ENCODE measurements at places on chromosomes 1 and 21. TPM values are rescaled to one million over a fixed set of nuclear protein-coding genes. Genes with fewer than 3 reads are reported as not detected.
A peak's percentile ranks its signal among the peaks of the same experiment; 100 is the strongest.

- H3K27ac ChIP-seq, result no peak overlapping the region
- H3K36me3 ChIP-seq, result no peaks in the 10 kb centered on the region
- no peak overlapping the region for H3K4me3 ChIP-seq
- DNase-seq, result no peak
- H3K27me3 ChIP-seq, result no peaks in the 10 kb centered on the region
- H3K4me1 ChIP-seq, result no peaks in the 10 kb centered on the region
Observed at GRCh38 chr1:111369177-111369576, 58.4 kb downstream of the OVGP1 start.

- no peaks in the 10 kb centered on the region for H3K4me1 ChIP-seq
- H3K27ac ChIP-seq, result peak overlapping the region; percentile 47
- no peaks in the 10 kb centered on the region for H3K27me3 ChIP-seq
- peak overlapping the region; percentile 7 for H3K4me3 ChIP-seq
- peak; percentile 72 for DNase-seq
Observed at GRCh38 chr1:168085401-168085872, 51.3 kb downstream of the GPR161 start.

- no peaks in the 10 kb centered on the region for H3K27me3 ChIP-seq
- no peaks in the 10 kb centered on the region for H3K4me1 ChIP-seq
- H3K27ac ChIP-seq, result no peak overlapping the region
- H3K4me3 ChIP-seq, result no peak overlapping the region
- H3K36me3 ChIP-seq, result no peaks in the 10 kb centered on the region
Observed at GRCh38 chr1:22978299-22978698, 5.6 kb upstream of the LACTBL1 start.

PRAMEF1 gene
- not detected for total RNA-seq

CFHR5 gene
- not detected for total RNA-seq
